ENCODE measurements at places on chromosomes 12 and 14.

DNA sequence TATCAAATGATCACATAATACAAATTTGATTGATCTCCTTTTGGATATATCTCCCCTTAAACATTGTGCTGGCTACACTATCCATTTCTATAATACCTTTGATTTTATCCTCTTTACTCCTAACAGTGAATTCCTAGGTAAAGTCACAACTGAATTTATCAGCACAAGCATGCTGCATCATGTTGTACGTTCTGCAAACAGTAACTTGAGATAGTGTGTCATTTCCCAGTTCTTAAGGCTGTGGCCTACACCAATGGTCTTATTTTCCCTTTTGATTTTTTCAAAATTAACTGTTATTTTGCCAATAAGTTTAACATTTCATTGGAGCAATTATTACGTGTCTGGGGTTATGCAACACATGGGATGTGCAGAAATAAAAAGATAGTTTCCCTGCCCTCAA, 24.8 kb downstream of the PRKCH start:
- DNase-seq = no peak

- peak; percentile 99 for DNase-seq
Observed at GRCh38 chr12:63917864-63918799, 73.6 kb downstream of the SRGAP1 start.

DNA sequence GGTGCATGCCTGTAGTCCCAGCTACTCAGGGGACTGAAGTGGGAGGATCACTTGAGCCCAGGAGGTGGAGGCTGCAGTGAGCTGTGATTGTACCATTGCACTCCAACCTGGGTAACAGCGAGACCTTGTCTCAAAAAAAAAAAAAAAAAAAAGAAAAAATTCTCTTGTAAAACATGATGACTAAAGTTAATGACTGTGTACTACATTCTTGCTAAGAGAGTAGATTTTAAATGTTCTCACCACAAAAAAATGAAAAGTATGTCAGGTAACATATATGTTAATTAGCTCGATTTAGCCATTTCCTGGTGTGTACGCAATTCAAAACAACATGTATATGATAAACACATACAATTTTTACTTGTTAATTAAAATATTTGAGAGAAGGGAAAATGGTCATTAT, 480.7 kb upstream of the RGS6 start:
- no peak for DNase-seq

DNA sequence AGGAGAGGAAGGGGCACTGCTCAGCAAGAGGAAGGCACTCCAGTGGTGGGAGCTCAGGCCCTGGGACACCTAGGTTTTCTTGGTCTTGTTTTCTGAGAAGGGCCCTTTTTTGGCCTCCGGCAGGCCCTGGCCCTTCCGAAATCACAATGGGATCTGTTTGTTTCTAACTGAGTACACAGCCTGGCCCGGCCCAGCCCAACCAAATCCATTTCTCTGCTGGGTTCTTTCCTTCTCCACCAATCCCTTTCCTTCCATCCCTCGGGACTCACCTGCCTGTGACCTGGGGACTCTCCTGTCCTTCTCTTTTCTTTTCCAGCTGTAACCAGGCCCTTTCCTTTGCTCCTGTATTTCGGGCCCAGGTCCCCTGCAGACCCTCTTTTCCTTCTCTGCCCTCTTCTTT, 18.6 kb downstream of the TEAD4 start:
- no peak for DNase-seq

DNA sequence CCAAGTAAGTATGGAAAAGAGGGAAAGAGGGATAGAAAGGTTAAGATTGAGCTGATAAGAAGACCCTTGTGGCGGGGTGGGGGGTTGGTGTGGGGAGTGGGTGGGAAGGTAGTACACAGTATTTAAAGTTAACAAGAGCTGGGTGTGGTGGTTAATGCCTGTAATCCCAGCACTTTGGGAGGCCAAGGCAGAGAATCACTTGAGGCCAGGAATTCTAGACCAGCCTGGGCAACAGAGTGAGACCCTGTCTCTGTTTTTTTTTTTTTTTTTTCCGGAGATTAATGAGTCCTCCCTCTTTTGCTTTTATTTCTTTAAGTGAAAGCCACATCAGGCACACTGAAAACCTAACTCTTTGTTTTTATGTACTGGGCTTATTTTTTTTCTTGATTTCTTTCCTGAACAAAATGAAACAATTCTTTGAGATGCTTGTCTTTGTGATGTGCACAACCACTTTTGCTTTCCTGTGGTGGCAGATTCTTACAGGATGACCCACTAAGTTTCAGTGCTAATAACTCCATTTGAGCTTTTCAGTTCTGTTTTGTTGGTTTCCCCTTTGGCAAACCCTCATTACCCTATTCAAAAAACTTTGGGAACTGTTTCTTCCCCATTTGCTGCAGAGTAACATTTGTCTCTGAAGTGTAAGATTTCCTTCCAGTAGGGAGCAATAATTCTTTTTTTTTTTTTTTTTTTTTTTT, 54.8 kb downstream of the WNK1 start:
- DNase-seq = peak; percentile 34

- DNase-seq = no peak
Observed at GRCh38 chr14:56290195-56290594, 172.0 kb downstream of the PELI2 start.

DNA sequence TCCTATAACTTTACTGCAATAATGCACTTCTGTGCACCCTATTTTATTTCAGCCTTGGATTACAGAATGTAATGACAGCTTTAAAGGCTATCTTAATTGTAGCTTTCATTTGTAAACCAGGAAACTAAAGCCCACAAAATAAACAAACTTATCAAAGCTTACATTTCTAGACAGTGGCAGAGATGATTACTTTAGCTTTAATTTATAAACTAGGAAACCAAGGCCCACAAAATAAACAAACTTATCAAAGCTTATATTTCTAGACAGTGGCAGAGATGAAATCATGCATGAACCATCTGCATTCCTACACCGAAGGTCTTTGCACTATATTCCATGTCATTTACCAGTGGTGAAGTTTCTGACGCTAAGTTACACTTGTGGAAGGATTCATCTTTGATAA, 74.4 kb downstream of the PRKD1 start:
- peak; percentile 19 for DNase-seq

- peak; percentile 76 for DNase-seq
Observed at GRCh38 chr14:99605299-99605961, 1.4 kb upstream of the CCDC85C start.

- DNase-seq = peak; percentile 35
Observed at GRCh38 chr12:116547955-116548501, 11.2 kb upstream of the MAP1LC3B2 start.

- DNase-seq = no peak
Observed at GRCh38 chr14:37711831-37712475, 116.5 kb downstream of the TTC6 start.

DNA sequence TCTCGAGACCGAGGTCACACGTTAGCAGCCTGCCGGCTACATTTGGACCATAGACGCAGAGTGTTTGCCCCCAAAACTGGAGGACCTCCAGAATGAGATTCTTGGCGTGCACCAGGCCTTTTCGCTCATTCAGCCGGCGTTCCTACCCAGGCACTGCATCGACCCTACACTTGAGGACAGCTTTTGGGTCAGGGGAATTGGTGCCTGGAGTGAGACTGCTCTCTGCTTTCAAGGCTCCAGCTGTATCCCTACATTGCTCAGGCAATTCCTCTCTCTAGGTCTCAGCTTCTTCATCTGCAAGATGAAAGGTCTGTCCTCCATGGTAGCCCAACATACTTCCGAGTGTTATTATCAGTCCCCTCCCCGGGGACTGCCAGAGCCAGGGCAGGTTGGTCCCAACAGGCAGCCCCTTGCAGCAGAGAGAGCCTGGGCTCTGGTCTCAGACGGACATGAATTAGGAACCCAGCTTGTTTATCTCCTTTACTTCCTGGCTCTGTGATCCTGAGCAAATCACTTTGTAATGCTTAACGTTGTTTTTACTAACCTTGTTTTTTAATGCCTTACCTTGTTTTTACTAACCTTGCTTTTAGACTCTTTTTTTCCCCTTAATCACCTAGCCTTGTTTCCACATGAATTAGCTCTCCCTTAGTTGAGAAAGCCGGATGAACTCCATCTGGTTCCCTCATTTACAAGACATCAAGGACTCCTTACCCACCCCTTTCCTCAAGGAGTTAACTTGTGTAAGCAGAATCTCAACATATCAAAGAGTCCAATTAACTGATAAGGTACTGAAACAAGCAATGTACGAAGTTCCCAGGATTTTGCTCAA, 892 bp downstream of the TCHP start:
- peak; percentile 22 for DNase-seq

Measured in EH (cell line).